ENCODE measurements at places on chromosomes 4 and X.
A peak's percentile ranks its signal among the peaks of the same experiment; 100 is the strongest.

DNA sequence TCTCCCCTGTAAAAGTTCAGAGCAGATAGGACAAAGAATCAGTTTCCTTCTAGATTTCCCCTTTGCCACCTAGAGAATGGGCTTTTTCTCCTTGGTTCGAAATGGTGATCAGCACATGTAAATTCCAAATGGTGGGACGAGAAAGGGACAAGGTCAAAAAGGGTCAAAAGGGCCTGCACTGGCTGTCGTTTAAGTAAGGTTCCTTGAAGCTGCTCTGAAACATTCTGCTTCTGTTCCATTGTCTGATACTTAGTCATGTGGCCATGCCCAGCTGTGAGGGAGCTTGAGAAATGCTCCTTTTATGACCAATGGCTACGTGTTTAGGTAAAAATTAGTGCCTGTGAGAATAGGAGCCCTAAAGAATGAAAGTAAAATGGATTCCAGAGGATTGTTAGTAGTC lies 165.9 kb upstream of the CENPE start:
- DNase-seq, result peak; percentile 9

DNA sequence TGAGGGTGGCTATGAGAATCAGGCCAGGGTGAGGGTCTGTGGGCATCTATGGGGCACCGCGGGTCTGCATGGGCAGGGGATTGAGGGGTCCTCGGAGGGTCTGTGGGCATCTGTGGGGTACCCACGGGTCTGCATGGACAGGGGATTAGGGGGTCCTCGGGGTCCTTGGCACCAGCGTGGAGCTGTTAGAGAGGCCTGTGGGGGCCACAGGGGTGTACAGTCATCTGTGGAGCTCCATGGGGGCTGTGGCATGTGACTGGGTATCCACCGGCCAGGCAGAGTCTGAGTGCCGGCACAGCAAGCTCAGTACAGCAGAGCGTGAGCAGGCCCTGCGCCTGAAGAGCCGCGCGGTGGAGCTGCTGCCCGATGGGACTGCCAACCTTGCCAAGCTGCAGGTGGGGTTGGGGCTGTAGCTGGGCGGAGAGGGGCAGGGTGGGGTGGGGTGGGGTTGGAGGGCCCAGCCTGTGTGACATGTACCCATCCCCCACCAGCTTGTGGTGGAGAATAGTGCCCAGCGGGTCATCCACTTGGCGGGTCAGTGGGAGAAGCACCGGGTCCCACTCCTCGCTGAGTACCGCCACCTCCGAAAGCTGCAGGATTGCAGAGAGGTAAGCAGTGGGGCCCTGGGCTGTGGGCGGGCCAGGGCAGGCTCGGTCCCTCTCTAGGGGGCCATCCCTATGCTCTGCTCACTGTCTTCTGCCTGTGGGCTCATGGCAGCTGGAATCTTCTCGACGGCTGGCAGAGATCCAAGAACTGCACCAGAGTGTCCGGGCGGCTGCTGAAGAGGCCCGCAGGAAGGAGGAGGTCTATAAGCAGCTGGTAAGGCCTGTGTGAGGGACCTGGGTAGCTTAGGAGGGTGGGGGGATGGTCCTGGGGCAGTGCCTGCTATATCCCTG lies 12.9 kb downstream of the CCDC22 start:
- no peak for DNase-seq

DNA sequence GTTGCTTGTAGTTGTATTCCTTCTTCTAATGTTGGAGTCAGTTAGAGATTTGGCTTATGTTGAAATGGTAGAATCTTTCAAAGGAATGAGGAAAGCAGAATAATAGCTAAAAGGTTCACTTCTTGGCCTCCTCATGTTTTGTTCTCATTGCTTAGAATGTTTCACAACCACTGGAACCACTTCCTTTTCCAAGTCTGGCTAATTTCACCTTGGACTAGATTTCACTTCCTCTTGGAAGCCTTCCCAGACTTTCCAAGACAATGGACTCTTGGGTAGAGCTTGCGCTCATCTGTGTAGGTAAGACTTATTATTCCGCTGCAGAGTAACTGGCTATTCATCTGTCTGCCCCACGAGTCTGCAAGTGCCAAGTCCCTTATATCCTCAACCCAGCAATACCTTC lies 8.3 kb downstream of the SPATA18 start:
- DNase-seq, result peak; percentile 93

DNA sequence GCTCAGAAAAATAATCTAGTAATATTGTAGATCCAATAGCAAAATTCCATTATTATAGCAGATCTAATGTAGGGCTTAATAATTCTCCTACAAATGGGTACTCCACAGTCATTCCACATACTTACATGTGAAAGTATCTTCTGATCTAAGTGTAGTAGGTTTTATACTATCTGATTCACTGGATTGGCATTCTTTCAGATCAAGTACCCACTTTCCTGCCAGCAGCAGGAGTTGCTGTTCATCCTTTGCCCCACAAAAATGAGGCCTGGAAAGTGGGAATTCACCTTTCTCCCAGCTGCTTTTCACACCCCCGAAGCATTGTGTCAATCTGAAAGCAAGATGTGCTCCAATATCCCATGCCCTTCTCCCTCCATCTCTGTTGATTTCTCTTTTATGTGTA lies 77.1 kb upstream of the RXFP1 start:
- peak; percentile 32 for DNase-seq

DNA sequence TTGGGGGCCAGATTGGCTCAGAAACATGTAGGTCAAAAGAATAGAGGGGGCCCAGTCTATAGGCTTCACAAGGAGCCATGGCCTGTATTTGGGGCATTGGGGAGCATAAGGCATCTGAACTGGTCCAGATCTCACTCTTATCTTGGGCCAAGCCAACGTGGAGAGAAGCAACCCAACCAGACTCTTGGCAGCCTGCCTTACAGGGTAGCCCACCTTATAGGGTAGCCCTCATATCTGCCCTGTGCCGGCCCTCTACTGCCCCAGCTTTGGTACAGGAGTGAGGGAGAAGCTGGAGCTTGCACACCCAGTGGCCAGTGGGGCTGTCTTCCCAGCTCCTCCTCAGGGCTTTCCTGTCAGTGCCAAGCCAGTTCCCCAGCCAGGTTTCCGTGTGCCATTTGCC lies 142.2 kb downstream of the AMMECR1 start:
- no peak for DNase-seq

- DNase-seq, result peak; percentile 24
Observed at GRCh38 chr4:54473077-54473545, 184.6 kb upstream of the KIT start.

DNA sequence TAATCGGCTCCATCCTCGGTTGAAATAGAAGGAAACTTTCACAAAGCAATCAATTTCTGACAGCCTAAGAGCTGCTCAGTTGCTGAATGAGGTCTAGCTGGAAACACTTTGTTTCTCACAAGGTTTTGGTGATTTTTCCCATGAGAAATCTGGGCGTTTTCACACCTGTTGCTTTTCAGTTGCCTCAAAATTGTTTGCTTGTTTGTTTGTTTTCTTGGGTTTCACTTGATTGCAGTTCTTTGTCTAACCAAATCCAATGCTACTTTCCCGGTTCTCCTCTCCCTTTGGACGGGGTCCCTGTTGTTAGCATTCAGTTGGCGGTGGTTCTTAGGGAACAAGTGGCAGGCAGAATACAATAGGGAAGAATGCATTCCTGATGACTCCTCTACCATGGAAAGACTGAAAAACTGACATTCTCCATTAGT lies 135.5 kb downstream of the PALLD start:
- DNase-seq, result peak; percentile 41

DNA sequence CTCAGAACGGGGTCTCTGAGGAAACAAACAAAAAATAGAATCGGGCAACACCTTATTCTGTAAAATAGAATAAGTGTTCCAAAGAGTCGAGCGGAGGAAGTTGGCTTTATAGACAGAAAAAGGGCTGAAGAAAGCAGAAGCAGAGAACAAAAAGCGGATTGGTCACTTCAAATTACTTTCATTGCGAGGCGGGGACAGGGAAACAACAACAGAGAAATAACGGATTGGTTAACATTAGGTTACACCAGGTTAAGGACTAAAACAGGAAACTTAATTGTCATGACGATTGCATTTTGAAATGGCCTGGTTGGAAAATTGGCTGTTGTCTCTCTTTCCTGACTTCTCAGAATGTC lies 433 bp upstream of the COQ2 start:
- peak; percentile 78 for DNase-seq

- DNase-seq, result peak; percentile 48
Observed at GRCh38 chr4:42359711-42360110, 37.6 kb upstream of the SHISA3 start.

- DNase-seq, result no peak
Observed at GRCh38 chr4:164197556-164197955, 556.4 kb upstream of the SMIM31 start.

GRCh38 chr4:139515531-139515958 lies 40.5 kb downstream of the SETD7 start:
- DNase-seq, result no peak

DNA sequence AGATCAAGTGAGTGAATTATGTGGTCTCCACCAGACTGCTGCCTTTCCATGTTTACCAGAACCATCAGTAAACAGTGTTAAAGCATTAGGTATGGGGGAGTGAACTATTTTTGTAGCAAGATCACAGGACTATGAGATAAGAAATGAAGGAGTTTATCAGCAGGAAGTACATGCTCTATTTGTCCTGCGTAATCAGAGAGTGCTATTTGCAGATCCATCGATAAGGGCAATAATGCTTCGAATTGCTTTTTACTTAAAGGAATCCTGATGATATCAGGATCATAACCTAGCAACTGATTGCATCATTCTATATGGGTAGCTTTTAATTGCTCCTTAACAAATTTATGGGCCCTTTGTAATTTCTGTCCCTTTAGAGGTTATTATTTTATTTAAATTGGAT lies 57.1 kb downstream of the RBM46 start:
- no peak for DNase-seq

- no peak for DNase-seq
Observed at GRCh38 chrX:132407691-132408090, 81.1 kb downstream of the MBNL3 start.

DNA sequence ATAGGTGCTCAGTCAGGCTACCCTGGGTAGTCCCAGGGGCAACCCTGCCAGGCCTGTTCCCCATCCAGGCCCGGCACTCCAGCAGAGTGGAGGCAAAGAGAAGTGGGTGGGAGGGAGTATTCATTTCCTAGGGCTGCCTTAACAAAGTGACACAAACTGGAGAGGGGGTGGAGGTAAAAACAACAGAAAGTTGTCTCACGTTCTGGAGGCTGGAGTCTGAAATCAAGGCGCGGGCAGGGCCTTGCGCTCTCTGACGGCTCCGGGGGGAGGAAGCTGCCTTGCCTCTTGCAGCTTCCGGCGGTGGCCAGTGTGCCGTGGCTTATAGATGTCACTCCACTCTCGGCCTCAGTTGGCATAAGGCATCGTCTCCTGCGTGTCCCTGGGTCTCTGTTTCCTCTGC lies 90.8 kb downstream of the DCTD start:
- no peak for DNase-seq

DNA sequence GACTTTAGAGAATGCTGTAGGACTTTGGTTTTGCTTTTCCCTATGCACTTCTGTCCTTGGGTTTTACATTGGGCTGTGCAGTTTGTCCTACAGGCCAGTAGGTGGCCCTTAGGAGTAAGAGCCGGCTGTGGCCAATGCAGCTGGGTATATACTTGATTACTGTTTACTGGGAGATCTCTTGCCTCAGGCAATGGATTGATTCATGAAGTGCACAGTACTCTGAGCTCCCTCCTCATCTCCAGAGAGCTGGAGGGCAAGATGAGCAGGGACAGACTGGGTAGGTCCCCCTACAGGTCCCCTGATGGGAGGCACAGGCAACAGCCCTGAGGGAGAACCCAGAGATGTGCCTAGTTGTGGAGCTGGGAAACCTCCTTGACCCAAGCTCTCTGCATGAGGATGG lies 103.8 kb upstream of the QRFPR start:
- peak; percentile 80 for DNase-seq

- DNase-seq, result peak; percentile 21
Observed at GRCh38 chrX:115452251-115452650, 108.7 kb upstream of the PLS3 start.

GRCh38 chr4:35250761-35251160 lies 993.6 kb downstream of the ARAP2 start:
- DNase-seq, result no peak

All from cardiac fibroblast (primary cell).